ENCODE measurements at places on chromosomes 5 and 9.

- DNase-seq, result no peak
These were observed 62.2 kb upstream of the PPARGC1B start for GRCh38 chr5:149667829-149668330.

- no peak for DNase-seq
These were observed 31.9 kb upstream of the ATP6V1G1 start for GRCh38 chr9:114555696-114556095.

- no peak for DNase-seq
These were observed 203.3 kb downstream of the ADAMTS12 start for GRCh38 chr5:33688526-33688925.

DNA sequence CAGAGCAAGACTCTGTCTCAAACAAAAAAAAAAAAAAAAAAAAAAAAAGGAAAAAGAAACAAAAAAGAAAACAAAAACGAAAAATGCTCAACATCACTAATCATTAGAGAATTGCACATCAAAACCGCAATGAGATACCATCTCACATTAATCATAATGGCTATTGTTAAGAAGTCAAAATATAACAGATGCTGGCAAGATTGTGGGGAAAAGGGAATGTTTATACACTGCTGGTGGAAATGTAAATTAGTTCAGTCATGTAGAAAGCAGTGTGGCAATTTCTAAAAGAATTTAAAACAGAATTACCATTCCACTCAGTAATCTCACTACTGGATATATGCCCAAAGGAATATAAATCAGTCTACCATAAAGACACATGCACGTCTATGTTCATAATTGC, 50.4 kb upstream of the PRR16 start:
- DNase-seq, result no peak

DNA sequence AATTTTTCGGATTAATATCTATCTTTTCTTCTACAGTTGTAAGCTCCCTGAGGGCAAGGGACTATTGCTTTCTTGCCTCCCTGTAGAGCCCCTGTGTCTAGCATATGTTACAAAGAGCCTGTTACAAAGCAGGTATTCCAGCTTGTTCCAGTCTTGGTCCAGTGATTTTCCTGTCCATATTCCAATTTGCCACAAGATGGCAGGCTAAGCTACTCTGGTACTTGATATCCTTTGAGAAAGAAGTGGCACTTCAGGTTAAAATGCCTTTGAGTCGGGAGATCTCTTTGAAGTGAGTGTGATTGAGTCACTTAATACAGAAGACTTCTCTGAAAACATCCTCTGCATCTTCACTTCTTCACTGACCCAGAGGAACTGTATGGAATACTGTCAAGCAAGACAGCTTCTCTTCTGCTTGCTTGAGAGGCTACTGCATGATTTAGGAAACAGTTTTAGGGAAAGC, 24.5 kb downstream of the CAVIN4 start:
- DNase-seq, result no peak

Measured in caudate nucleus (tissue), 63 donors.